ENCODE measurements at places on chromosomes 4 and X.

DNA sequence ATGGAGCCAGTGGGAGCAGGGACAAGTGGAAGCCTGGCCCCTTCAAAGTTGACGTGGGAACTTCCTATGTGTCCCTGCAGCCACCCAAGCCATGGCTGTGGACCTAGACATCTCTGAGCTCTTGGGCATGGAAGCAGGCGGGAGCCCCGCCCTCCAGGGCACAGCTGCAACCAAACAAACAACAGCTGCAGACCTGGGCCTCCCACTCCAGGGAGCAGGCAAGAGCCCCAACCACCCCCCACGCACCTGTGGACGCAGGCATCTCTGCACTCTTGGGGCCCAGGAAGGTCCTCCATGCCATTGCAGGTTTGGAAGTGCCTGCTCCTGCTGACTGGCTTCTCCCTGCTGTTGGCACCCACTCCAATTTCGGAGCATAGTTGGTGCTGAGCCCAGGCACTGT, 118.6 kb downstream of the ZMAT1 start:
- no peak for DNase-seq

GRCh38 chrX:135086197-135086854, 34.0 kb downstream of the ETDB start:
- DNase-seq, result no peak

DNA sequence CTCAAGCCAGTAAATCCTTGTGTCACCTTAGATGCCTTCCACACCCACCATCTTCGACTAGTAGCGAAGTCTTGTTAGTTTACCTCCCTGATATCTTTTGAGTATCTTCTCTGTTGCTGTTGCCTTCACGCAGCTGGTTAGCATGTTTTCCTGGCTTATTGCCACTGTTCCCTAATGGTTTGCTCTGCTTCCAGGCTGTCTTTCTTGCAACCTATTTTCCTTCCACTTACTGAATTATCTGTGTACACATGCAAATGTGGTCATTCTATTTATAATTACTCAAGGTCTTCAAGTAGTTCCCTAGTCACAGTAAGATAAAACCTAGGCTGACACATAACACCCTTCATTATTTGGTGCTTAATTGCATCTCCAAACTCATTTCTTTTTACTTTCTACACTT, 89.5 kb downstream of the UGT8 start:
- DNase-seq, result no peak

DNA sequence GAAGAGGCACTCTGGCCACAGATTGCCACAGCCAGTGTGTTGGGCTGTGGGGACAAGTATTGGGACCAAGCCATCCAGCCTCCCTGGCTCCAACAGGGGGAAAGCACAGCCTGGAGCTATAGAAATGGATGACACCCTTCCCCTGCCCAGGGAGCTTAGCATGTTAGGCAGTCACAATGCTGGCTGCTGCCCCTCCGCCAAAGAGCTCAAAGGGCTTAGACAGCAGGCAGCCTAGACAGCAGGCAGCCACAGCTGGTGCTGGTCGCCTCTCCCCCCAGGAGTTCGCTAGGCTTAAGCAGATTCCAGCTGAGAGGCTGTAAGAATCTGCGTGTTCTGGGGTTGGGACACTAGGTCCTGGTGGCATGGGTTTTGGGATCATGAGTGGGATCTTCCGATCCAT, 94.5 kb upstream of the MXRA5 start:
- DNase-seq, result no peak

DNA sequence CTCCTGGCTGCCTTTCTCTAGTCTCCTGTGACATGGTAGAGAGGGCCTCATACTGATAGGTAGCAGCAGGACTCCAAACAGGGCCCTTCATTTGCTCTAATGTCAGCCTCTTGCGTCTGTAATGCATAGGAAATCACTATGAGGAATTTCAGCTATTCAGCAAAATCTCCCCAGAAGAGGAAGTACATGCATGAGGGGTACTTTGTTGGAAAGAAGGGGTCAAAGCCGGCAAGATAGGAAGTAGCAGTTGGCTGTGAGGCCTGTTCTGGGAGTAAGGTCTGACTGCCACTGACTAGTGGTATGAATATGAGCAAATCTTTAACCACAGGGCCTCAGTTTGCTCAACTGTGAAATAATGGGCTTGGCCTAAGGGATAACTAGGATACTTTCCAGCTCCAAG, 283.2 kb downstream of the ARHGAP10 start:
- DNase-seq, result no peak

GRCh38 chrX:146186540-146186939, 368.9 kb downstream of the SLITRK2 start:
- no peak for DNase-seq

DNA sequence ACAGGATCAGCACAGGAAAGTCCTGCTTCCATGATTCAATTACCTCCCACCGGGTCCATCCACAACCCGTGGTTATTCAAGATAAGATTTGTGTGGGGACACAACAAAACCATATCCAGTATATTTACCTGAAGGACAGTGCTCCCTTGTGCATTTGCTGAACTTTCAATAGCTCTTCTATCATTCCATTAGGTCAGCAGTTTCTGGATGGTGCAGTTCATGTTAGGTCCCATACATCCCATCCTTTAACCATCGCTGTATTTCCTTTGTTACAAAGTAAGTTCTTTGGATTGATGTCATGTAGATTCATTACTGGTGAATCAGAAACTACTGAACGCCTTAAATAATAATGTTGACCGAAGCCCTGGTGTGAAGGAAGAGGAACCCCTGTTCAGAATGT, 775.9 kb downstream of the TRIML1 start:
- DNase-seq, result no peak

Measured in GM06990 (cell line).